ENCODE measurements at places on chromosomes 3 and 15.

- no peak for DNase-seq
These were observed 10.2 kb downstream of the ATP10A start for GRCh38 chr15:25852661-25853524.

DNA sequence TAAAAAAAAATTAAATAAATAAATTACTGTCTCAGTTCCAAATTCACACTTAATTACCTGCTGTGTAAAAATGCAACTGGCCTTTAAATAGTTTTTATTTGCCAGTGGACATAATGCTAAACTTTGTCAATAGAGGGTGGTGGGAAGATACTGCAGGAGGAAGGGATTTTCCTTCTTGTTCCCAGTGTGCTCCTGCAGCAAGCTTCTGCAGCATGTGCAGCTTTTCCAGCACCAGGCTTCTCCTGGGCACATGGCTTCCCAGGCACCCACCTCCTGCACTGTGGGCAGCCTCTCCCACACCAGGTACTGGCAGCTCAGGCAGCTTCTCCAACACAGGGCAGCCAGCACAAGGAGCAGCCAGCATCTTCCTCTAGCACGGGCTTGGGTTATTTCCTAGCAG lies 29.6 kb upstream of the BBX start:
- no peak for DNase-seq

- DNase-seq, result peak; percentile 77
These were observed 399 bp downstream of the MYO9A start for GRCh38 chr15:72117486-72118016.

GRCh38 chr3:104629038-104629437 lies 737.7 kb upstream of the ALCAM start:
- no peak for DNase-seq

GRCh38 chr3:101155825-101156224 lies 162.6 kb upstream of the ABI3BP start:
- no peak for DNase-seq

- no peak for DNase-seq
These were observed 495 bp downstream of the CDC25A start for GRCh38 chr3:48187579-48188265.

DNA sequence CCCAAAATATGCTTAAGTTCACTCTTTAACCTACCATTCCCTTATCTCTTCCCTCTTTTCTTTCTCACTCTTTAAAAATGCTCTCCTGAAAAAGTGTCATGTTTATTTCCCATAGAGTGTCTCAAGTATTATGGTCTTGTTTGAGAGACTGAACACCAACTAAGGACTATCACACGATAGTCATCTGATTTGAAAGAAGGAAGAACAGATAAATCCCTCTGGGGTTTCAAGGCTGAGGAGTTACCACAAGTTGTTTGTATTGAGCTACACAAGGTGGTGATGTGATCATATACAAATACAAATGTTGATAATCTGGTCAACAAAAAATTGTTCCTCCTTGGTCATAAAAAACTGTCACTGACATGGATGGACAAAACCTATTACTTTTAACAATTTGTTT lies 13.8 kb downstream of the MEIS2 start:
- DNase-seq, result no peak

DNA sequence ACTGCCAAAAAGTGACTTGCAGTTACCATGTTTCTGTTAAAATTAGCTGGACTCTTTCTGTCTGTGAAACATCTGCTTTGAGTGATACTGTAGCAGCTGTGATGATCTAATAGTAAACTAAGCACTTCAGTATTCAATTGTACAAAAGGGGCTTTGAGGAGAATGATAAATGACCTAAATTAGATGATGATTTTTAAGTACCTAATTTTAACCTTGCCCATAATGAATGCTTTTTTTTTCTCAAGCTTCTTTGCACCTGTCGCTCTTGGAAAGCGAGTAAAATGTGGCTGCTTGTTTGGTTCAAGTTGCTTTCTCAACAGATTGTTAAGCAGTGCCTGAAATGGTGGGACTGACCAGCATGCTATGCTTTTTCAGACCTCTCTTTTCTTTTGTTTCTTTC lies 752.3 kb downstream of the EPHA3 start:
- no peak for DNase-seq

GRCh38 chr3:62611541-62612240 lies 238.3 kb upstream of the FEZF2 start:
- no peak for DNase-seq

DNA sequence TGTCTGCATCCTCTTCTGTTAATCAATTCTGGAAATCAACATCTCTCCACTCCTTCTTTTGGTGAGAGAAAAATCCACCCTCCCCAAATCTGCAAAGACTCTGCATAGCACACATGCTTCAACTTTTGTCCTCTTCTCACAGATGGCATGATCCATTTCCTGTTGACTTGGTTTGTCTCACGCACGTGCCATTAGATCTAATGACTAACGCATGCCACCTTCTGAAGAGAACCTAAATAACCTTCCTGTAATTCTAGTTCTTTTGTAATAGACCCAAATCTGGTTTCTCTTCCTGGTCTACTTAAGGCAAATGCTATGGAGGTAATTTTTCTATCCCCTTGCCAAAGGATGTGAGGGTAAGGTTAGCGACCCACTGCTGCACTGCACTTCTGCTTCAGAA lies 51.0 kb upstream of the ATOSA start:
- no peak for DNase-seq

DNA sequence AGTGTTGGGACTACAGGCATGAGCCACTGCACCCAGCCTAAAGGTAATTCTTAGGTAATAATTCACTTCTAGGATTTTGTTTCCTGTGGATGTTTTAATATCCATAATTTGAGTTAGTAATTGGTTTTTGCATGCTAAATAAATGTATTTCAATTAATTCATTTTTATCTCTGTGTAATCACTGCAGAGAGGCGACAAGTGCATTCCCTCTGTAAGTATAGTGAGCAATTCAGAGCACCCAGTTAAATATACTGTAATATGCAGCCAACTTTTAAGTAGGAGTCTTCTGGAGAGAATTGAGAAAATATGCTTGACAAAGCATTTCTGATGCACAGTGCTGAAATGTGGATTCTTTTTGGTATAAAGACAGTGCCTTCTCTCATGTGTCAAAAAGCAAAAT lies 5.7 kb downstream of the TBC1D23 start:
- DNase-seq, result no peak

DNA sequence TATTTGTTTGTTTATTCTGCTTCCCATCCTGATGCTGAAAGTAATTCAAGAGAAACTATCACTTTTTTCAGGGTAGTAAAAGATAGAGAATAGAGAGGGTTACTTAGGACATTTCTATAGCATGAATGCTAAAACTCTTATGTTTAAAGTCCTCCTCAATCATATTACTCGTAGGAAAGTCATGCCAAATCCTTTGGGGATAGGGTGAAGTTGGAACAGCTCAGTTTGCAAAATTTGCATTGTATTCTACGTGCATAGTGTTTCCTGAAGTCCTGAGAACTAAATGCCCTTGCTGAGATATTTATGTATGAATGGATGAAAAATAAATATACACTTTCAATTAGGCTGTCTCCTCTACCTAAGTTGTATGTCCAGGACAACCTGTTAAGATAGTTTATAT lies 14.6 kb downstream of the PLSCR5 start:
- DNase-seq, result no peak

DNA sequence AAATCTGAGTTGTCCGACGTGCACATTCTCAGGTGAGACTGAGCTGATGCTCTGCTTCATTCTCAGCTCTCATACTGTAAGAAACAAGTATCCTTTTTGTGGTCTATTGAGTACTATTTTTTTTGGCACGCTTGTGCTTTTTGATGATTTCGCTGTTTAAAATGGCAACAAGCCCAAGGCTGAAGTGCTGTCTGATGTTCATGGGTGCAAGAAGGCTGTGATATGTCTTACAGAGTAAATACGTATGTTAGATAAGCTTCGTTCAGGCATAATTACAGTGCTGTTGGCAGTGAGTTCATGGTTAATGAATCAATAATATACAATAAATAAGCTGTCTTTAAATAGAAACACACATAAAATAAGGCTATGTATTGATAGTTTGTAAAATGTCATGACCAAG lies 27.2 kb downstream of the AQR start:
- DNase-seq, result no peak

DNA sequence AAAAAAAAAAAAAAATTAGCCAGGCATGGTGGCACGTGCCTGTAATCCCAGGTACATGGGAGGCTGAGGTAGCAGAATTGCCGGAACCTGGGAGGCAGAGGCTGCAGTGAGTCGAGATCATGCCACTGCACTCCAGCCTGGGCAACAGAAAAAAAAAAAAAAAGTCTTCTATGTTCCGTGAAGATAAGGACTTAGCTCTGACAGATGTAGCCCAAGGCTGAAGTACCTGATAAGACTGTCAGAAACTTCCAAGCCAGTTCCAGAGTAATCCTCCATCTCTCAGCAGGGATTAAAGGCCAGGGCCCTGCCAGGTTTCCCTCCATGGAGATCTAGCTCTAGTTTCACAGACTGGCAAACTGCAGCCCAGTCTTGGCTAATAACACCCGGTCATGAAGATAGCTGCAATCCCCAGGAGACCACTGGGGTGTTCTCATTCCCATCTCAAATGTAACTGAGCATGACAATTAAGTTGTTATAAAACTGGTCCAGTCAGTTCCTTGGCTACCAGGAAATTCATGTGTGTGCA lies 8.5 kb downstream of the CDCP1 start:
- no peak for DNase-seq

GRCh38 chr3:134308350-134308891 lies 57.8 kb upstream of the RYK start:
- DNase-seq, result peak; percentile 87

DNA sequence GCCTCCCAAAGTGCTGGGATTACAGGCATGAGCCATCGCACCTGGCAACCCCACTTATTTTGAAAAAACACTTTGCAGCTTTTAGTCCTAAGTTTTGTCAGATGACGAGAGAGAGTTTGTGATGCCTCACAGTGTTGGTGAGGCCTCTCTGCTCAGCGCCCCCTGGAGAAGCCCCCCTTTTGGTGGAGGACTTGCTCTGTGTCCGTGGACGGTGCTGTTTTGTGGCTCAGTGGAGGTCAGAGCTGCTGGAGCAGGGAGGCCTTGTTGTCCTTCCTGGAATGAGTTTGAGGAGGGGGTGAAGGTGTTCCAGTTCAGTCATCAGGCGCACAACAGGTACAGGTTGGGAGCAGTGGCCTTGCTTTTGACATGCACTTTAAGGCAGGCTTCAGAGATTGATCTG lies 58.0 kb downstream of the PGPEP1L start:
- DNase-seq, result no peak

- DNase-seq, result no peak
These were observed 571.9 kb upstream of the CBLB start for GRCh38 chr3:106440672-106441071.

DNA sequence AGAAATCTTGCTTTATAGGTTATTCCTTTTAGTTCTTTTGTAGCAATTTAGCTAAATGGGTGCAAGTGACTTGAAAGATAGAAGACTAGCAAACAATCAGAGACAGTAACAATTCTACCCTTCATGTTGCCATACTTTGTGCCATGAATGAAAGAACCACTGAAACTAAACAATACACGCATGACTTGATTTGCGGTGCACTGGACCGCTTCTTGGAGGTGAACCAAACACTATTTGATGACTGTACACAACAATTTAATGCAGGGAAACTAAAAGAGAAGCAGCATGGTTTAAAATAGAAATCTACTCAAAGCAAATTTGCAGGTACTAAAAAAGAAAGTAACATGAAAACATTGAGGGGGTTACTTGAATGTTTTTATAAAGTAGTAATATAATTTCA lies 331.0 kb upstream of the RARB start:
- no peak for DNase-seq

DNA sequence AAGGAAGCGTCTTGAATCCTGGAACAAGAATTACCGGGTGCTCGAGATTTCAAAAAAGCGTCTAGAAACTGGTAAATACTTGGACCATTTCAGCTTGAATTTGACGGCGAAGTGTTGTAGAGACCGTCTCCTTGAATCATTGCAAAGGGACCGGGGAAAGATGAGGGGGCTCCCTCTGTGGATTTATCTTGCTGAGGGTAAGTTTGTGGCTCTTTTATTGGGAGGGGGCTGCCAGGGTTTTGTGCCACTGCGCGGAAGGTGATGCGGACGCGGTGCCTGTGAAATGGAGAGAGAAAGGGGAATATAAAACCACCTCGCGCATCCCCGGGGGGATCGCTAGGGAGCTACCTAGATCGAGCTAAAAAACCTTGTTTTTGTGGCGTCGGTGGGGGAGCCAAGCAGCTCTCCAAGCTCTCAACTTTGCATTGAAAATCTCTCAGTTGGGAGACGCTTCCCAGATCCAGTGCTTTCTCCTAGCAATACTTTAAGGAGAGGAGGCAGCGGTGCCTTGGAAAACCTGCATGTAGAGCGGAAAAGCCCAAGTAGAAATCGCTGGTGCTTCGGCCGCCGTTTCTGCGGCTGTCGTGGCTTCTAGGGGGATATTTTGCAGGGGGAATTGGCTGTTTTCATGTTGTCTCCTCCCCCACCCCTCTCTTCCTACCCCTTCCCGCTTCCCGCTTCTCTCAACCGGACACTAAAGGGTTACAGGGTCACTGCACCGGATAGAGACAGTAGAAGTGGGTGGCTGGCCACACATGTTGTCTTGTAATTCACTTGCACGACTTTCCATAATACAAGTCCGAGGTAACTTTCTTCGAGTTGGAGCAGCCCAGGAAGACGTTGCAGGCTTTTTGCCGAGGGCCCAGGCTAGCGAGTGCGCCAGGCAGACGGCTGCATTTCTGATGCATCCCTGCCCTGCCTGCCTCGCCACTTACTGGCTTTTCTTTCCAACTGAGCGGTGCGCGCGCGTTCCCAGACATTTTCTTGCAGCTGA lies 187.6 kb downstream of the NLGN1 start:
- DNase-seq, result no peak

DNA sequence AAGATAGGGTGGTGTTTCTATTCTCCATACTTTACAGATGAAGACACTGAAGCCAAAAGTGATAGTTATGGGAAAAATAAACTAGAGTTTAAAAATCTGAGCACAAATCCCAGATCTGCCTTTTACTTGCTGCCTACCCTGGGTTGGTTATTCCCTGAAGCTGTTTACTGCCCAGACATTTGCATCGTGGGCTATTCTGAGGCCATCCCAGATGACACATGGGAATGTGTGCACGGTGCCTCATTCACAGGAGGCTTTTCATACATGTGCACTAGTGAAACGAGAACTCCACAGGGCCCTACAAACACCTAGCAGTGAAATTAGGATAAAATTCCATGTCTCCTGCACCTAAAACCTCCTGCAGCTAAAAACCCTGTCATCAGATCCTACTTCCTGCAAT lies 17.5 kb downstream of the MYO5C start:
- DNase-seq, result no peak

DNA sequence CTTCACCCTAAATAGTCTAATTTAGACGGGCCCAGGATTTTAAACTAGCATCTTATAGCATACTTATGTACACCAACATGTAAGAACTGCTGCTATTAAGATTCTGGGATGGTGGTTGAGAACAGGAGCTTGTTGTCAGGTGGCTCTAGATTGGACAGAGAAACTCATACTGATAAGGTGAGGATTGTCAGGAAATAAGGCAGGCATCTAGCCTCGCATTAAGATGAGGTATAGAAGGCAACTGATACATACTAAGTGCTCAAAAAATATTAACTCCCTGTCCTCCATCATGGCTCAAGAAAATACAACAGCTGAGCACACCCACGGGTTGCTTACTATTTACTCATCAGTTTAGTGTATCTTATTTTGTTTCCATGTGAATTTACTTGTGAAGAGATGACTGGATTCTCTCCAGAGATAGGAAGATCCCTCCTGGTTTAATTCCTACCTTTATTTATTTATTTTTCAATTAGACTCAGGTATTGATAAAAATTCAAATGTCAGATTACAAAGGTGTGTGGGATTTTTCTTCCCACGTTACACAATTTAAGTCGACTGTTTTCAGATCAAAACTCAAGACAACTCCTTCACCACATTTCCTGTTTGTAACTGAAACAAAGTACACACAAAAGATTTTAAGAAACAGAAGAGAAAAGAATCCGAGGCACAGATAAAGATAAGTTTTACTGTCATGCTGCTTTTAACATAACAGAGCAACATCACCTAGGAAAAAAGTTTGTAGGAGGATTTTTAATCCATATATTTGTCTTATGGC lies at the start of gene TRAT1:
TRAT1 (plus strand) TSS at position 664 of the 775 bp plus-strand sequence. CDS start 142 bp downstream, outside the sequence.
- DNase-seq, result no peak

All from breast epithelium (tissue), 4 donors.